ENCODE measurements at places on chromosomes 4 and X. TPM values are rescaled to one million over a fixed set of nuclear protein-coding genes. Genes with fewer than 3 reads are reported as not detected.

The ADH1B gene
- 41.7 TPM for polyA plus RNA-seq

The MAGEB17 gene
- polyA plus RNA-seq = 0.04 TPM

The SCOC gene
- polyA plus RNA-seq = 41.0 TPM

The ADH1A gene
- polyA plus RNA-seq = not detected

The NXF2 gene
- polyA plus RNA-seq = not detected

The ZNF518B gene
- 6.9 TPM for polyA plus RNA-seq

The TMPRSS11A gene
- not detected for polyA plus RNA-seq

The SPANXB1 gene
- polyA plus RNA-seq = not detected

Data from heart right ventricle (tissue), 16 donors.